ENCODE measurements at places on chromosomes 3 and 15. TPM values are rescaled to one million over a fixed set of nuclear protein-coding genes. Genes with fewer than 3 reads are reported as not detected.

DNA sequence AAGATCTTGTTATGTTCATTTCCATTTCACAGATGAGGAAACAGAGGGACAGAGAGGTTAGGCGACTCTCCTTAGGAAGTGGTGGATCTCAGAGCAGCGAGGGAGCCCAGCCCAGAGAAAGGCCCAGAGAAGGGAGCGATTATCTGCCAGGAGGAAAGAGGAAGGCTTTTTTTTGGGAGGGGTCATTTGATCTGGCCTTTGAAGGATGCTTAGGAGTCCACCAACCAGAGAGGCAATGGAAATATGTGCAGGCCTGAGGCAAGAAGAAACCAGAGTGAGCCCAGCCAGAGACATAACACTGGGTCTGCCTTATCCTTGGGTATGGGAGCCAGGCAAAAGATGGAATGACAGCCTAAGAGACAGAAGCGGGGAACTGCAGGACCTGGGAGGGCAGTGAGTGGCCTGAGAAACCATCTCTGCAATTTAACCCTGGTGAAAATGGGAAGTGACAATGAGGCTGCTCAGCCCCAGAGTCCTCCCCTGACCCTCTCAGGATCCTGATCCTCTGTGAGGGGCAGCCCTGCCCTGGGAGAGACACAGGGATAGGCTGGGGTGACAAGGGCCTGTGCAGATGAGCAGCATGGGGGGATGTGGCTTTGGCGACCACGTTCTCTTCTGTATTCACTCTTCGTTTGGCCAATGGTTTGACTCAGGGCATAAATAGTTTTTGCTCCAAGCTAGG lies 163.2 kb downstream of the WNT7A start:
- DNase-seq, result no peak

The SLC7A14 gene
- total RNA-seq, result not detected

The TCF12 gene
- 30.5 TPM for total RNA-seq

GRCh38 chr3:70247955-70248354 lies 64.5 kb downstream of the MDFIC2 start:
- no peak for DNase-seq

DNA sequence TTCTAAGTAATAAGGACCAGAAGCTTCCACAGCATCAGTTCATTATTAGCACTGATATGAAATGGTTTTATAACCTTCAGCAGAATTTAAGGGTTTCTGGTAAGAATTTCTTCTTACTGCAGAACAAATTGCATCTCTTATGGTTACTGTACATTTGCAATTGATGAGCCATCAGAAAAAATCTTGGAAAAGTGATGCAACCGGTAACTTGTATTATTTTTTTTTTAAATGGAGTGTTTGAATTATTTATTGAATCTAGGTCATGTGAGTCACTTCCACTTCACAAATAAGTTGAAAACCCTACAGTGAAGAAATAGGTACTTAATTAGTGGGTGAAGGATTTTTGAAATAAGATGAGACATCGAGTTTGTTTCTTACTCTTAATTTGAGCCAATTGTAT lies 786.0 kb downstream of the TUSC7 start:
- no peak for DNase-seq

- DNase-seq, result no peak
Observed at GRCh38 chr3:18666655-18667054, 241.5 kb upstream of the SATB1 start.

DNA sequence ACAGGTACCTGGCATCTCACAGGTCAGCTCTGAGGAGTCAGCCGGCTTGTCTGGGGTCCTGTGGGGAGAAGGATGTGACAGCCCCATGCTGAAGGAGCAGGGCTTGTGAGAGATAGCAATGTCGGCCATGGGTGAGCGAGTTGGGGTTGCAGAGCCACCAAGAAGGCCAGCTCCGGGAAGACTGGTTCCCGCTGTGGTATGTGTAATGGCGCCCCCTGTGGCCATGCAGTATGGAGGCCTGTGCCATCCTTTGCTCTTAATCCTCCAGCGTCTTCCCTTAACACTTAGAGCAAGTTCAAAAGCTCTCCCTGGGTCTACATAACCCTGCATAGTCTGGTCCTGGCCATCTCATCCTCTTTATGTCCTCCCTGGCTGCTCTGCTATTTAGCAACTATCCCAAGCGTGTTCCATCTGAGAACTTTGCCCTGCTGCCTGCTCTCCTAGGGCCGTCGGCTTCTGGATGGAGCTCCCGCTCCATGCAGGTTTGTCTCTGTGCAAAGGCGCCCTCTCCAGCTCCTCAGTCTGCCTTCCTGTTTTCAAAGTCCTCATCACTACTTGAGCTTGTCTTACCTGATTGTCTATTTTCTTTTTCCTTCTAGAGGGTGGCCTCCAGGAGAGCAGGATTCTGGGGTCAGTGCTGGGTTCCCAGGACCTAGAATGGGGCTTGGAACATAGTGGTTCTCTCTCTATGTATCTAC lies 40.8 kb upstream of the IQCF6 start:
- no peak for DNase-seq

GRCh38 chr3:44342176-44342790 lies 3.7 kb downstream of the TCAIM start:
- DNase-seq, result no peak

DNA sequence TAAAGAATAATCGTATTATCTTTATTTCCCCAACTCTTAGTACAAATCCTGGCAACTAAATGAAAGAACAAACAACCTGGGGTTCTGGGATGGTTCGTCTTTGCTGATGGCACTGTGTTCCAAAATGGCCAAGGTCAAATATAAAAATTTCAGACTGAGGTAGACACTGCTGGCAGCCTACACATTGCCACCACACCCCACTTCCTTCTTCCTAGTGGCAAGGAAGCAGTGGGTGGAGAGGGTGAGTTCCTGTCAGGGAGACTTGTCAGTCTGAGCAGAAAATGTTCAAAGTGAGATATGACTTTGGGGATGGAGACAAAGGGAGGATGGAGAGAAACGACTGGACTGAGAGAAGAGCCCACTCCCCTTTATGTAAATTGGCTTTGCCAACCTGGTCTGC lies 69.6 kb downstream of the LMCD1 start:
- no peak for DNase-seq

The GHSR gene
- not detected for total RNA-seq

GRCh38 chr15:27746401-27746955 lies 352.6 kb downstream of the OCA2 start:
- DNase-seq, result no peak
